Activated CD8-positive, alpha-beta memory T cell treated with anti-CD3 and anti-CD28 coated beads, Interleukin-2, amount 10 ng/mL, durations not matched to agents 7 days and 5 days (primary cell): ENCODE measurements at places on chromosomes 5 and 9.

- DNase-seq: no peak
Measured at GRCh38 chr9:27645161-27645840, 72.0 kb upstream of the C9orf72 start.

DNA sequence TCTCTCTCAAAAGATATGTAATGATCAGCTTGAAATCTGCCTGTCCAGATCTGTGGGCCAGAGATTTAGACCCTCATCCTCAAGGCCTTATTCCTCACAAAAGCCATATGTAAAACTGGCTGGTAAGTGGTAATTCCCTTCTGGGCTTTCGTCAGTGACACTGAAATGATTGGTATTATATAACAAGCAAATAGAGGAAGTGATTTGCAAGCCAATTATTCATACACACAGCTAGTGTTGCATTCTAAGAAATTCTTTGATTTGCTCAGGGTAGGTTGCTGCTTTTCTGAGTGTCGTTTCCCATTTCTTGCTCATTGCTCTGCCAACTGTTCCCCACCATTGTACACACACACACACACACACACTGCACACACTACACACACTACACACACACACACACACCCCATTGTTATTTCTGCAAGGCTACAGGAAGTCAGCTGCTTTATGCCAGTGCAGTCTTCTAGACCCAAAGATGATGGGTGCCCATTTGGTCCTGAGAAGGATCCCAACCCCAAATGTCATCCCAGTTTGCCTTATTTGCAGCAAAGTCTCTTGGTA, 76.8 kb downstream of the PRLR start:
- DNase-seq: no peak

DNA sequence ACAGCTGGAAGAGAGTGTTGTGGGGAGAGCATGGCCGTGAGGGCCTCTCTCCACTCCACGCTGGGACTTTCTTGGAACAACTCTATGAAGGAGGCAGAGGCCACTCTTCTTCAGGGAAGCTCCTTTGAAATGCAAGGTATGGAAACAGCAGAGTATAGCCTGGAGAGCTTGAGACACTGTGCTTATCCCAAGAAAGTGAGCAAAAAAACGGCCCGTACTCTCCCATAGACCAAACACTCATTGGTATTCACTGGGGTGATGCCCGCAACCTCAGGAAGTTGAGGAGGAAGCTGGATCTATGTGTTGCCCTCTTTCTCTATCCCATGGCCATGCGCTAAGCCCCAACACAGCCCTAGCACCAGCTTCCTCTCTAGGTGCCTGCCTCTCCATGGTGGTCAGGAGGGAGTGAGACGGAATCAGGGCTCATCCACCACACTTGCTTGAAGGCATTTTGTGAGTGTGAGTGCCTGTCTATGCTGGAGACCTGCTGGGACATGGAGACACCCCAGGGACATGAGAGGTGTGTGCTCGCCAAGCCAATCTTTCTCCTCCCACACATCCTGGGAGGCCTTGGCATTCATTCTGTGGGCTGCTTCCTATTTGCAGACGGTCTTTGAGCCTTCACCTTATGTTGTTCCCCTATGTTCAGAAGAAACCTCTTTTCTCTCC, 616.6 kb downstream of the IRX1 start:
- DNase-seq: no peak

DNA sequence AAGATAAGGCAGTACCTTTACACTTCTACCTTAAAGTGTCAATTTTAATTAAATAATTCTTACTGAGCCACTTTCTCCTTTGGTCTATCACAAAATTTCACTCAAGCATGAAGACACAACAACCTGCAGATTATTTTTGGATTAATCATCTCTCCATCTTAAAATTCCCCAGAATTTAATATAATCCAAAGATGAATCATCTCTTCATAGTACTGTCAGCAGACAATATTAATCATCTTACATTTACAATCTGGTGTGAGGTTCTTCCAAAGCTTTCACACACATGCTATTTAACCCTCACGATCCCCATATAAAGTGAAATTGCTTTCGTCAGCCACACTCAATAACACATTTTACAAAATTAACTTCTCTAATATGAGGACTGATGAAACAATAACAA, 43.0 kb downstream of the LHFPL2 start:
- no peak for DNase-seq

- no peak for DNase-seq
Measured at GRCh38 chr5:150177721-150178120, 11.1 kb downstream of the CDX1 start.

- no peak for DNase-seq
Measured at GRCh38 chr9:115997923-115998322, 155.7 kb upstream of the PAPPA start.

- DNase-seq: no peak
Measured at GRCh38 chr5:135883441-135883840, 12.2 kb downstream of the IL9 start.

GRCh38 chr5:32095261-32095671, 78.9 kb downstream of the GOLPH3 start:
- peak; percentile 19 for DNase-seq

GRCh38 chr5:153584960-153585359, 94.5 kb downstream of the GRIA1 start:
- DNase-seq: no peak

DNA sequence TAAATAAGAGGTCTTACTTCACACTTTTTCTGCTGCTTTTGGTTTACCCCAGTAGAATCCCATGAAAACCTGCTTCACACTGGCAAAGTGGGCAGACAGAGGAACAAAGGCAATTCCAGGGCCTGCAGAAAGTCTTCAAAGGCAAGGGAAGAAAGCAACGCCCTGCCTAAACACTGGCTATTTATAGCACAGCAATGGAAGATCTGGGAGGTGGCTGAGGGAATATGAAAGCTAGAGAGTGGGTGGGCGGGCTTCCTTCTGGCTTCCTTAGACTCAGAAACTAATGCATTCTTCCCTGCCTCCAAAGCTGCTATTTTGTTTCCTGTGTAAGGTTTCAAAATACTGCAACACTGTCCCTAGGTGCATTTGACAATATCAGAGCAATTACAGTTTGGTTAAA, 46.8 kb downstream of the ELAVL2 start:
- DNase-seq: no peak

- no peak for DNase-seq
Measured at GRCh38 chr9:86807367-86807976, 139.8 kb downstream of the GAS1 start.

DNA sequence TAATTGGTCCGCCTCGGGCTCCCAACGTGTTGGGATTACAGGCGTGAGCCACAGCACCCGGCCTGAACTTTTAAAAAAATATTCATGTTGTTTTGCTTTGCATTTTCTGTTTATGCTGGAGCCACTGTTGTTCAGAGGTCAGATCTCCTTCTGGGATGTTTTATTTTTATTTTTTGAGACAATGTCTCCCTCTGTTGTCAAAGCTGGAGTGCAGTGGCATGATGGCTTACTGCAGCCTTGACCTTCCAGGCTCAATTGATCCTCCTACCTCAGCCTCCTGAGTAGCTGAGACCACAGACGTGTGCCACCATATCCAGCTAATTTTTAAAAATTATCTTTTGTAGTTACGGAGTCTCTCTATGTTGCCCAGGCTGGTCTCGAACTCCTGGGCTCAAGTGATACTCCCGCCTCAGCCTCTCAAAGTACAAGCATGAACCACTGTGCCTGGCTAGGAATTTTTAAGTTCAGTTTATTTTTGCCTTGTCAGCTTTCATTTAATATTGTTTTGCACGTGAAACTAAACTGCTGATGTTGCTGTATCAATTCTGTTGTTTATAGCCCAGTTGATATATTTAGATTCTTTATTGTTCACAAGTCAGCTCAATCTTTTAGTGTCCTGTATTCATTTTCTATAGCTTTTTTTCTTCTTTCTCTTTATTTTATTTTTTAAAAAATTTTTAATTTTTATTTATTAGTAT, 13.7 kb downstream of the TMEFF1 start:
- DNase-seq: no peak

DNA sequence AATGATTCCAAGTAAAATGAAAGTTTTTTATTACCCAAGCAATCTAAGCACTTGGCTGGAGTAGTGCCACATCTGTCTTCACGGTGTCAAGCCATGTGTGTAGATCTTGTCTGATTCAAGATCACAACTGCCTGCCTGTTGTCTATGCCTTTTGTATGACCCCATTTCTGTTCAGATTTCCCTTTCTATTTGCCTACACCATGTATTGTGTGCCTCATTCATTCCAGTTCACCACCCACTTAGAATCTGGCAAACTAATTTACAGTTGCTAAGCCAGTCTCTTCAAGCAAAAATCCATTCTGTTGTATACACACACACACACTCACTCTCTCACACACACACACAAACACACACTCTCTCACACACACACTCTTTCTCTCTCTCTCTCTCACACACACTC, 33.7 kb downstream of the GLDC start:
- no peak for DNase-seq

- no peak for DNase-seq
Measured at GRCh38 chr5:23157169-23157568, 304.0 kb upstream of the CDH12 start.

GRCh38 chr5:77024490-77024889, 5.7 kb upstream of the AGGF1 start:
- no peak for DNase-seq

DNA sequence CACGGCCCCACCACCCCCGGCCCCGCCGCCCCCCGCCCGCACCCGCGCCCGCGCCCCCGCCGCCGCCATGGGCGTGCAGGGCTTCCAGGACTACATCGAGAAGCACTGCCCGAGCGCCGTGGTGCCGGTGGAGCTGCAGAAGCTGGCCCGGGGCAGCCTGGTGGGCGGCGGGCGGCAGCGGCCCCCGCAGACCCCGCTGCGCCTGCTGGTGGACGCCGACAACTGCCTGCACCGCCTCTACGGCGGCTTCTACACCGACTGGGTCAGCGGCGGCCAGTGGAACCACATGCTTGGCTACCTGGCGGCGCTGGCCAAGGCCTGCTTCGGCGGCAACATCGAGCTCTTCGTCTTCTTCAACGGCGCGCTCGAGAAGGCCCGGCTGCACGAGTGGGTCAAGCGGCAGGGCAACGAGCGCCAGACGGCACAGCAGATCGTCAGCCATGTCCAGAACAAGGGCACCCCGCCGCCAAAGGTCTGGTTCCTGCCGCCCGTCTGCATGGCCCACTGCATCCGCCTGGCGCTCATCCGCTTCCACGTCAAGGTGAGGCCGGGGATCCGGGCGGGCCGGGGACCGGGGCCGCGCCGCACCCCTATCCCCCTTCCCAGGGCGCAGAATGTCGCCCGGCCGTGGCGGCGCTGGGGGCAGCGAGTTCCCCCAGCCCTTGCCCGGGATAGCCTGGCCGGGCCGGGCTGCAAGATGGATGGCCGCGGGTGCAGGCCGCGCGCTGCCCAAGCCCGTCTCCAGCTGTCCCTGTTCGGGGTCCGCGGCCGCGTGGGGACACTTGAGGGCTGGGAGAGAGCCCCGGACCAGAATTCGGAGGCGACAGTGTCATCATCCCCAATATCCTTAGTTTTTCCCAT, 594 bp downstream of the FAM120A start:
- peak; percentile 71 for DNase-seq

DNA sequence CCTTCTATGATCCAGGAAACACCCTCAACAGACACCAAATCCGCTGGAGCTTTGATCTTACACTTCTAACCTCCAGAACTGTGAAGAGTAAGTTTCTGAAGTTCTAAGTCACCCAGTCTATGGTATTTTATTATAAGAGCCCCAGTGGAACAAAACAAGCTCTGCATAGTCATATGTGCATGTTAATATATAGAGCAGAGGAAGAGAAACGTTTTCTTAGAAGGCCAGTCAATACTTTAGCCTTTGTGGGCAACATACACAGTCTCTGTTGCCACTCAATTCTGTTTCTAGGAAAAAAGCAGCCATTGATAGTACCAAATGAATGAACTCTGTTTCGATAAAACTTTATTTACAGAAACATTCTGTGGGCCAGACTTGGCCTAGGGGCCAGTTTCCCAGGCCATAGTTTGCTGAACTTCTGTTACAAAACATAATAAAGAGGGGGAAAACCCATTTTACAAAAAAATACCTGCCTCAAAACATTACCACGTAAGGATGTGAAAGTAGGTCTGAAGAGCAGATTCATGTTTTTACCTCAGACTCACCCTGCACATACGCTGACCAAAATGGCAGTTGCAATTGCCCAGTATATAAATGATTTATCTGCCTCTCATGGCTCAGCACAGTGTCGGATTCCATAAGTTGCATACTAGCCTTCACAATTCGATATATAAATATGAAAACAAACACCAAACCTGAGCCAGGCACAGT, 350.5 kb downstream of the SLIT3 start:
- no peak for DNase-seq

- DNase-seq: no peak
Measured at GRCh38 chr5:146717951-146718350, 160.6 kb downstream of the PPP2R2B start.

- DNase-seq: no peak
Measured at GRCh38 chr5:66513130-66513529, 83.1 kb upstream of the MAST4 start.

DNA sequence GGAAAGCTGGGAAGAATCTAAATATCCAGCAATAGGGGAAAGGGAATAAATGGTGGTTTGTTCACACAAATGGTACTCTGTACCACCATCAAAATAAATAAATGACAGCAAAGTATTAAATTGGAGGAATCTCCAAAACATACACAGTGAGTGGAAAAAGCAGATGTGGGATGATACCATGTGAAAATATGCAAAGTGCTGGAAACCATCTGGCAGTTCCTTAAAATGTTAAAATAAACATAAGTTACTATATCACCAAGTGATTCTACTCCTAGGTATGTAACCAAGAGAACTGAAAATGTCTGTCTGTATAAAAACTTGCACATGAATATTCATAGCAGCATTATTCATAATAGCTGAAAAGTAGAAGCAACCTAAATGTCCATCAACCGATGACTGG, 41.9 kb upstream of the TEX48 start:
- DNase-seq: no peak

DNA sequence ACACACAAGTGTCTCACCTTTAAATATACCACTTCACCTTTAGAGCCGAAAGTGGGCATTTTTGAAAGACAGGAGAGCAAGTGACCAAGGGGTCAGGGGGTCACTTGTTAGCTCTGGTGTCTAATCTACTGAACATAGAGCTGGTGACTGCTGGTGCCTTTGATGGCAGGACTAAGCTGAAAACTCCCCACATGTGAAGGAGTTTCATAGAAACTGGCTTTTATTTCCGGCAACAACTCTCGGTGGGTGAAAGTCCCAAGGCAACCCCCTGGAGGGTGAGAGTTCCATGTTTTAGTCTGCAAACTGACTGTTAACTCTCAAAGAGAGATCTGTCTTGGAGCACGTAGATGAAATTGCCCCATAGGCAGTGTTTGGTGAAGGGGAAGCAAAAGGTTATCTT, 466.9 kb downstream of the DMRTA1 start:
- DNase-seq: no peak

DNA sequence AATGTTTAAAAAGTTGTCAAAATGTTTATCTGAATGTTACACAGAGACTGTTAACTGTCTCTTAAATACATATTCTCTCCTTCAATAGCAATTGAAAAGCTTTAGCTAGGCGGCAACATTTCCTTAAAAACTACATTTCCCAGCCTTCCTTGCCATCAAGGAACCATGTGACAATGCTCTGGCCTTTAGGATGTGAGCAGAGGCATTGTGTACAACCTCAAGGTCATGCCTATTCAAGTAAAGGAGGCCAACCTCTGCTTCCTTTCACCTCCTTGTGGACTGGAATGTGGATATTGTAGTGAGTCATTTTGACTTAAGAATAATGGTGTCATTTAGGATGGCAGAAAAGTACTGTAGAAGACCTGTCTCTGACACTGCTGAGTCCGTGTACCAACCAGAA, 23.7 kb upstream of the MROH2B start:
- no peak for DNase-seq

GRCh38 chr5:154238776-154239481, 48.4 kb downstream of the GALNT10 start:
- DNase-seq: no peak

GRCh38 chr5:98794414-98795080, 21.1 kb downstream of the RGMB start:
- DNase-seq: no peak

- DNase-seq: no peak
Measured at GRCh38 chr9:13898957-13899356, 415.0 kb downstream of the NFIB start.
